ENCODE measurements at places on chromosomes 16 and 17. TPM values are rescaled to one million over a fixed set of nuclear protein-coding genes. Genes with fewer than 3 reads are reported as not detected.

SRCAP gene
- total RNA-seq = 55.0 TPM

KRTAP17-1 gene
- not detected for total RNA-seq

HAGHL gene
- total RNA-seq = 2.4 TPM

HCFC1R1 gene
- 88.5 TPM for total RNA-seq

LRRC37A gene
- 5.1 TPM for total RNA-seq

PLXDC1 gene
- 7.2 TPM for total RNA-seq

TVP23A gene
- total RNA-seq = 5.6 TPM

CHST6 gene
- 2.4 TPM for total RNA-seq

AATK gene
- 14.2 TPM for total RNA-seq

PPP1R9B gene
- total RNA-seq = 64.4 TPM

- no peak for DNase-seq
These were observed 55.2 kb upstream of the ERN1 start for GRCh38 chr17:64185101-64185500.

DNA sequence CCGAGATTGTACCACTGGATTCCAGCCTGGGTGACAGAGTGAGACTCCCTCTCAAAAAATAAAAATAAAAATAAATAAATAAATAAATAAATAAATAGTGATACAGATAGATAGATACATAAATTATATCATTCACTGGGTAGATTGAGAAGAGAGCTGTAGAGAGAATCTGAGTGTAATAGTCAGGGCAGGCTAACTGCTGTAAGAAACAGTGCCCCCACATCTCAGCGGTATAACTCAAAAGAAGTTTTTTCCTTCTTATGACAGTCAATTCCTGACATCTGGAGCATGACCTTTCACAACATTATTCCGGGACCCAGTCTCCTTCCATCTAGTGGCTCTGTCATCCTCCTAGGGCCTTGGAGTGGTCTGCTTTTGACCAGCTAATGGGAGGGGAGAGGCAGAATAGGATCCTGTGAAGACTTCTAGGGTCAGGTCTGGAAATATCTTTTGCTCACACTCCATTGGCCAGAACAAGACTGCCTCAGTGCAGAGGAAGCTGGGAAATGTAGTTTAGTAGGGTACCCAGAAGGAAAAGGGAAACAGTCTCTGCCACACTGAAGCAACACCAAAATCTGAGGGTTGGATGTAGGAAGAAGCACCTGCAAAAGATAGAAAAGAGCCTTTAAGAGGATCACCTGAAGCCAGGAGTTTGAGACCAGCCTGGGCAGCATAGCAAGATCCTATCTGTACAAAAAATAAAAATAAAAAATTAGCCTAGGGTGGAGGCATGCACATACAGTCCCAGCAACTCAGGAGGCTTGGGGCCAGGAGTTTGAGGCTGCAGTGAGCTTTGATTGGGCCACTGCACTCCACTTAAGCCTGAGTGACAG is 3.0 kb upstream of the QPRT start:
- DNase-seq = no peak

- DNase-seq = no peak
These were observed 59.2 kb downstream of the BANP start for GRCh38 chr16:88010343-88010967.

- no peak for DNase-seq
These were observed 13.0 kb downstream of the IRX3 start for GRCh38 chr16:54273566-54273965.

- no peak for DNase-seq
These were observed 782.4 kb upstream of the SOX9 start for GRCh38 chr17:71338396-71338795.

DNA sequence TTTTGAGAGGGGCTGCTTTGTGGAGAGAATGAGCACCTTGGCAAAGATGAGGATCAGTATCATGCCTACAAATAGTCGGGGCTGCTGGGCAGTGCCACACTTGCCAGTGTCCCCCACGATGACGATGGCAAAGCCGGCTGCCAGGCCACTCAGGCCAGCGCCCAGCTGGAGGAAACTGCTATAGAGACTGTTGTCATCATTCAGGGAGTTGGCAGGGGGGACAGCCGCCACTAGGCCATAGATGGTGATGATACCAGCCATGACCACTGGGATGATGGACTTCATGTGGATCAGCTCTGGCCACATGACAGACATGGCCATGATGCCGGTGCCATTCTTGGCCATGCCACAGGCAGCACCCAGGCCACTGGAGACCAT is 23.8 kb downstream of the MINK1 start:
- DNase-seq = no peak

- DNase-seq = no peak
These were observed at the start of gene CLDN7 for GRCh38 chr17:7262192-7262934. Gene CLDN7, minus strand, starts transcription at chr17:7262478. Its CDS starts 435 bp downstream, at chr17:7262043.

DNA sequence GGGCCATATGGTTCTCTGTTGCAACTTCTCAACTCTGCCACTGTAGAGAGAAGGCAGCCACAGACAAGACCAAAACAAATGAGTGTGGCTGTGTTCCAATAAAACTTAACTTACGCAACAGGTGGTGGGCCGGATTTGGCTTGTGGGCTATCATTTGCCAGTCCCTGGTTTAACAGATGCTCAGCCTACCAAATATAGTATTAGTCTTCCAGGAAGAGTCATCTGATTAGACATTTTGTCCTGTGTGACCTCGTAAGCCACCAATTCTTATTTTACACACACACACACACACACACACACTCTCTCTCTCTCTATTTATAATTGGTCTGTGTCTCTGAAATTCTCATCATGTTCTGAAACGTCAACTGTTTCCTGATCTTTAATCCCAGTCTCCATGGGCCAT is 245.9 kb downstream of the XYLT1 start:
- DNase-seq = no peak

- no peak for DNase-seq
These were observed 733 bp downstream of the CHRNB1 start for GRCh38 chr17:7445619-7445968.

DNA sequence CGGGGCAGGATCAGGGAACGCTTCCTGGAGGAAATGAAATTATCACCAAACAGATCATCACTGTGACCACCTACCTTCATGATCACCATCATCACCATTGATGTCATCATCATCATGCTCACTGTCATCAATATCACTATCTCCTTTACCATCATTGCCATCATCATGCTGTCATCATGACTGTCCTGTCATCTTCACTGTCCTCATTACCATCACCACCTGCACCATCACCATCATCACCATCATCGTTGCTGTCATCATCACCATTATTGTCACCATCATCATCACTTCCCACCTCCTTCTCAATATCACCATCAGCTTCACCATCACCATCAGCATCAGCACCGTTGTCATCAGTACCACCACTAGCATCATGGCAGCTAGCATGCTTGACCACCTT is 65.3 kb downstream of the NTN1 start:
- DNase-seq = no peak

DNA sequence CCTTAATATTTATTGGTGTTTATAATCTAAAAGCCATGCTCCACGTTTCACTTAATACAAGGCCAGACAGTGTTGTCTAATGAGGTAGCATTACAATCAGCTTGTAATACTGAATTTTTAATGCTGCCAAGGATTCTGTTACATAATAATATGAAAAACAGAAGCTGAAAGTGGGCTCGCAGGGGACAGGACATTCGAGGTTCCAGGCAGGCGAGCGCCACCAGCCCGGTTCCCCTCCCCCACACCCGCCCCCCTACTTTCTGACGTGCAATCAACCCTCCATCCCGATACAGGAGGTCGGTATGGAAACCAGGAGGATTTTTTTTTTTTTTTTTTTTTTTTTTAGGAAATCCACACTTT is 6.2 kb upstream of the ZFHX3 start:
- DNase-seq = no peak

DNA sequence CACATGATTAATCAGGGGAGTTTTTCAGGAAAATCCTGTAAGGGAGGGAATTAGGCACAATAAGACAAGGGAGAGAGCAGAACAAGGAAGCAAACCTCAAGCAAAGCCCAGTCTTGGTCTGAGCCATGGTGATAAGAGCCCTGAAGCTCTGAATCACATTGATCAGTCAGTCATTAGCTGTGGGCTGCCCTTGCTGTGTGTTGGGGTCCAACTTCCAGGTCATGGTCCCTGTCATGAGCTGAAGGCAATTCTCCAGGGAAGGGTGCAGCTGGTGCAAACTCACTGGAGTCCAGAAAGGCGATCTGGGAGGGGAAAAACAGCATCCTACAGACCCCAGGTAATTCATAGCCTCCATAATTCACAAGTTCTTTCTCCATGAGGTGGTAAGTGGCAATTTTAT is 89.9 kb downstream of the CYLD start:
- DNase-seq = no peak

DNA sequence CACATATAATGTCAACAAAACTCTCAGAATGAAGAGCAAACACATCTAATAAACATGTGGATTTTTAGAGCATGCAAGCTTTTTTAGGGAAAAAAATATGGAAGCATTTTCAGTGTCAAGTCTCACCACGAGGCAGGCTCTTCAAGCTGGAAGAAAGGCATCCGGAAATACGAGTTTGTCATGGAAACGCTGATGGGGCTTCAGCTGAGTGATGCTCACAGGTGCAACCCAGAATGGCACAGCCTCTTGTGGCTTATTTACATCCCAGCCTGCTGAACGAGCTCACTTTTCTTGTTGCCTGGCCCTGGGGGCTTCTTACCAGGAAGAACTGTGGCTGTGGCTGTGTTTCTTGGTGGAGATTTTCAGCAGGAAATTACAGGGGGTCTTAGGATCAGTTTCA is 24.1 kb upstream of the DYNLL2 start:
- DNase-seq = no peak

DNA sequence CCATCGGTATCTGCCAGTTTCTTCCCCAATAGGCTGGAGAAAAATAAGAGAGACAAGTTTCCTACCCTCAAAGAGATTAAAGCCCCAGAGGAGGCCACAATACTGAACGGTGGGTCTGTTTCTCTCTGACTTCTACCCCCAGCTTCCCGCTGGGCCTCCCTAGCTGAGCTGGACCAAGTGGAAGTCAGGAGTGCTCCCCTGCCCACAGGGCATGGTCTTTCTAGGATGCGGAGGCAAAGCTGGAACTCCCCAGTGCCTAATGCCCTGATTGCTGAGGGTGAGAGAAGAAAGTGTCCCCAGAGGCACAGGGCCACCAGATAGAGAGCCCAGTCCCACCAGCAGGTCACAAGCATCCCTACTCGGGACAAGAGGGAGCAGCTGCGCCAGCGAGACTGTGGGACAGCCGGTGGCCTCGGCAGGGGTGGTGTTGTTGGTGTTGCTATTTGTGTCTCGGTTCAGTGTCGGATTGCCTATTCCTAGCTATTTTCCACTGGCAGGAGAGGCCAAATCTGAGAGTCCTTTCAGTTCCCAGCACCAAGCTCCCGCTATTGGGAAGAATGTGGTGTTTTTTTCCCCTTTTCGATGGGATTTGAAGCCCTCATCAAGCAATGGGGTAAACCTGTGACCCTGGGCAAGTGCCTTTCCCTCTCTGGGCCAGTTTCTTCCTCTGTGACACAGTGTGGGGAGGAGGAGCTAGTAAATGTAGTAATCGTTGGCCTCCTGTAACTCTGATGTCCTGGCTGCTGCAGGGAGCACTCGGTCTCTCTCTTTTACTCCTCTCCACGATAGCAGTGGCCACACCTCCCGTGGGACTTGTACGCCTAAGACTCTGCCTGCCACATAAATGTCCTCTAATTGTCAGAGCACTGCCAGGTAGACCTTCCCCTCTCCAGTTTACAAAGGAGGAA is 22.5 kb upstream of the TBX2 start:
- no peak for DNase-seq

- DNase-seq = peak; percentile 77
These were observed 1.3 kb downstream of the PARD6A start for GRCh38 chr16:67661886-67662652.

- DNase-seq = no peak
These were observed 45.2 kb upstream of the GSG1L start for GRCh38 chr16:28108590-28109247.
